Fibroblast of skin of scalp (primary cell): ENCODE measurements at places on chromosomes 16 and 17.

GRCh38 chr17:67015001-67015400 is 29.4 kb upstream of the CACNG1 start:
- no peak for DNase-seq

DNA sequence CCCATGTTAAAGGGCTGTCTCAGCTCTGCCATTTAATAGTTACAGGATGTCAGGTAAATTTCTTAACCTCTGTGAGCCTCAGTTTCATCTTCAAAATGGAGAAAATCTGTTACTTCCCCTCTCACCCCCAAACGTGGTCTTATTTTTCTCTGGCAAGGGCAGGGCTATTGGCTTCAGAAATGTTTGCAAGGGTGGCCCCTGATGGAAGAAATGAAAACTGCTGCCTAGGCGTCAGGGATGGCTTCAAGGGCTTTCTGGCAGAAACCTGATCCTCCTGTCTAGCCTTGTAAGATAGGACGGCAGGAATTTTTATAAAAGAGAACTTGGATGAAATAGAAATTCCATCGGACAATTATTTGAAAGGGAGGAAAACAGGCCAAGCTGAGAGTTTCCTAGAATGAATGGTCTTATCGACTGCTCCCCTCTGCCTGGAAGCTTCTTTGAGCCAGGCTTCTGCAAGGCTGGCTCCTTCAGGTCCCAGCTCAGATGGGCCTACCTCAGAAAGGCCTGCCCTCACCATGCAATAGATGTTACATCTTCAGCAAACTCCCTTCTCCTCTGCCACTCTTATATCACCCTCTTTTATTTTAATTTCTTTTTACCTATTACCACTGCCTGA is 43.0 kb upstream of the TANGO6 start:
- peak; percentile 91 for DNase-seq

- peak; percentile 39 for DNase-seq
Measured at GRCh38 chr17:64358261-64358788, 32.3 kb downstream of the PECAM1 start.

DNA sequence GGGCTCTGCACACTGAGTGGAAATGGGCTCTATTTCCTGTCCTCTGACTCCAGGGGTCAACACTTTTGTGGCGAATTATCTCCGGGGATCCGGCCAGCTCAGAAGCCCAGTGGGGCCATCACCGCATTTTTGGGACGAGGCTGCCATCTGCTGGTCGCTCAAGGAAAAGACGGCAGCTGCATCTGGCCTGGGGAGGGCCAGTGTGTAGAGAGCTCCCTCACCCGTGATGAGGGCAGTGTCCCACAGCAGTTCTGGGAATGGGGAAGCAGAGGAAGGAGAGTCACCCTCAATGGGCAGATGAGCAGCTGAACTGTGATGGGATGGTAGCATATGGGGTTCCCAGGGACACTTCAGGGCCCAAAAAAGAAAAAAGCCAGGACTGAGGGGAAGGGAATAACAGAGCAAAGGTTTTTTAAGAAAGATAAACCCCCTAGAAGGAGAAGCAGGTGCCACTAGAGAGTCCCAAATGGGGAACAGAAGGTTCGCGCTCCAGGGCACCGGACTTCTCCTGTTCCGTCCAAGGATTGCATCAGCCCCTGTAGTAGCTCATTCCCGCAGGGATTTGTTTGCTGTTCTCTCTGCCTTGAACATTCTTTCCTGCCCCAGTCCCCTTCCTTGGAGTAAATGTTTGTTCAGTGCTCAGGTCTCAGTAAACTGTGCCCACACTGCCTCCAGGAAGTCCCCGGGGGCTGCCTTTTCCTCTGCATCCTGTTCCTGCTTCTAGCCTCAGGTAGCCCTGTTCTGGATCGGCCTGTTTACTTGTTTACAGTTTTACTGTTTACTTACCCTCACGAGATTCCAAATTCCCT is 9.3 kb upstream of the ABCC12 start:
- peak; percentile 80 for DNase-seq

DNA sequence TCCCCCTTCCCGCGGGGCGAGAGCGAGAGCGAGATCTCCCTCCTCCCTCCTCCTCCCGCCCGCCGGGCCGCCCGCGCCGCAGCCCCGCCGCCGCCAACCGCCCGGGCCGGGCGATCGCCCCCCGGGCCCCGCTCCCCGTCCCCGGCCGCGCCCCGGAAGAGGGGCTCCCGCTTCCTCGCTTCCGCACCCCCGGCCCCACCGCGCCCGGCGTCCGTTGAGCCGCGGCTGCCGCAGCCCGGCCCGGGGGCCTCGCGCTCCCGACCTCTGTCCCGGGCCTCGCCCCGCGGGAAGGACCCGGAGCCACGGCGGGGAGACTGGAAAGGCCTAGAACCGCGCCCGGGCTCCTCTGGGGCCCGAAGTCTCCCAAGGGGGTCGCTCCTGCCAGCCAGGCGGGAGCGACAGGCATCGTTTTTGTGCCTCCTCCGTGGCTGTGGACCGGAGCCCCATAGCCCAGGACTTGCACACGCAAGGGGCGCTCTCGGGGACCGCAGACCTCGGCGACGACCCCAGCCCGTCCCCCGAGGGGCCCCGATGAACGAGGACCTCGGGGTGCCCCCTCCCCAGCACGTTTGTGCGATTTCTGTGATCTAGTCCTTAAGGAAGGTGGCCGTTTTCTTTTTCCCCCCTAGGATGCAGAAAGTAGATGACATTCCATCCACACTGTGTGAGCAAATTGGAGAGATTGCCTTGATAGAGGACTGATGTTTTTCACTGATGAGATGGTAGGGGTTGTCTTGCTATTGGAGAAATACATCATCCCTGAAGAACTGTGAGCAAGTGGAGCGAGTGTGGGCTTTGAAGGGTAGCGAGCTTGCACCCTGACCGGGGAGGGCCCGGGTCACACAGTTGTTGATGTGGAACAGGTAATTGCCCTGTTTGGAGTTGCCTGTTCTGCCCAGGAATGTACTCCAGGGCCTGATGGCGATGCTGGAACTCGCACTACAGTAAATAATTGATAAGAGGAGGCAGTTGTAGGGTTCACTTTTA is 611 bp downstream of the BANP start:
- DNase-seq, result no peak

GRCh38 chr17:3985846-3986245 is 21.6 kb upstream of the ATP2A3 start:
- DNase-seq, result no peak

DNA sequence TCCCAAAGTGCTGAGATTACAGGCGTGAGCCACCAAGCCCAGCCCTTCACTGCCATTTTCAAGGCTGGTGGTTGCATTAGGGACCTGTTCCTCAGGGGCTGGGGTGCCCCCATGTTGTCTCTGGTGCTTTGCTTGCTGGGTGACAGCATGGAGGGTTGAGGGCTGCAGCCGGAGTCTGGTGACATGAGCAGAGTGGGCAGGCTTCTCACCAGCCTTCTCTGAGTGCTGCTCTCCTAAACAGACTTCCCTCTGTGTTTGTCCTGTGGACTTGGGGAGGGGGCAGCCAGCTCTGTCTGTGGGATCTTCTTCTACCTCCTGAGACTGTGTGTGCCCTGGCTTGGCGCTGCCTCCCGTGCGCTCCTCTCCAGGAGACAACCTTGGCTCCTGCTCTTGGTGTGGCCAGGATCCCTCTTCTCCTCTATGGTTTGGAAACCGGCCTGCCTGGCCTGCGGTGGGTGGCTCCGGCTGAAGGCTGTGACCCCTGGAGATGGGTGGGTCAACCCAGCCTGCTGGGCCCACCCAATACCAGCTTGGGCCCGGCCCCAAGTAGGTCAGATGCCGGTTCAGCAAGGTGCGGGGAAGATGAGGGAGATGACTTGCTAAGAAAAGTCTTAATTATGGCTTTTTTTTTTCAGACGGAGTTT is 72.1 kb downstream of the PDPK1 start:
- no peak for DNase-seq

- peak; percentile 50 for DNase-seq
Measured at GRCh38 chr16:79598348-79599181, 2.0 kb downstream of the MAF start.

- peak; percentile 31 for DNase-seq
Measured at GRCh38 chr17:6831661-6832263, at the start of gene TEKT1. Gene TEKT1, minus strand, starts transcription at chr17:6831729. Its CDS starts 1,353 bp downstream, at chr17:6830376.

GRCh38 chr16:56980201-56980535 is 9.2 kb upstream of the NLRC5 start:
- no peak for DNase-seq

DNA sequence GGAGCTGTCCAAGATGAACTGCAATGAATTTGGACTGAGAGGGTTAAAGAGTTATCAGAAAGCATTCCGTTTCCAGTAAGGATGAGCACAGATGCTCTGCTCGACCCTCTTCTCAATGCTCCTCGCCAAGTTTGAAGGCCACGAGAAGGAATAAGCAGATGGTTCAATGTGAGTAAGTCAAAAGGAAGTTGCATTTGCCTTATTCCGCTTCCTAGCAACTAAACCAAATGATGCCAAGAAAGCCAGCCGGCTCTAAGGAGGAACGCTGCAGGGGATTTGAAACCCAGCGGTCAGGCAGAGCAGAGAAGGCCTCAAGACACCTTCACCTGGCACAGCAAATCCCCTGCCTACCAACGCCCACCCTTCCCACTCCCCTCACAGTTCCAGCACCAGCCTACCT is 52.1 kb upstream of the CNEP1R1 start:
- DNase-seq, result no peak

- peak; percentile 16 for DNase-seq
Measured at GRCh38 chr17:44502598-44503146, 534 bp downstream of the GPATCH8 start.

DNA sequence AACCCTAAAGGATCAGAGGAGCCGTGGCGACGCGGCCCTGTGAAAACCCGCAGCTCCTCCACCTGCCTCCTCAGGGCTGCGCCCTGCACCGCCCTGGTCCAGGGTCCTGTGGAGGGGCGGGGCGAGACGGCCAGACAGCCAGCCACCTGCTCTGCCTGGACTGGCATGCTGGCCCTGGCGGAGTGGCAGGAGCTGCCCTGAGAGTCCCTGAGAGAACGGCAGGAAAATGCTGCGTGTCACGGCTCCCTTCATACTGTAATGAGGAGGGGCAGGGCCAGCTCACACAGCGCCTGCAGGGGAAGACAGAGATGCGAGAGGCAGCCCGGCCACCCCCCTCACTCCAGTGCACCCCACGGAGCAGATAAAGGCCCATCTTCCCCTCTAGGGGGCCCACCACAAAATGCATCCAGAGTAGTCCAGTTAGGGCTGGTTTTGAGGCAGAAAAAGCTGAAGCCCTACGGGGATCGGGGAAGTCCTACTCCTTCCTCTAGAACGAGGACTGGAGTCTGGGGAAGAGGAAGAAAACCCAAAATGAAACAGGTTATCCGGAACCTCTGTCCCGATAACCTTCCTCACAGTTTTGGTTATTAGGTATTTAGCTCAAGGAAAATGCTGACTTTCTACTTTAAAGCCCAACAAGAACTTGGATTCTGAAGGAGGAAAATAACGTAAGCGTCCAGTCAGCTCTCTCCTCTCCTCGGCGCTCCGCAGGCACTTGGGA is 97.6 kb upstream of the DNAH17 start:
- no peak for DNase-seq

GRCh38 chr17:60231691-60232090 is 81.9 kb downstream of the CA4 start:
- DNase-seq, result peak; percentile 29

- DNase-seq, result no peak
Measured at GRCh38 chr16:1773703-1774447, 941 bp upstream of the MRPS34 start.

DNA sequence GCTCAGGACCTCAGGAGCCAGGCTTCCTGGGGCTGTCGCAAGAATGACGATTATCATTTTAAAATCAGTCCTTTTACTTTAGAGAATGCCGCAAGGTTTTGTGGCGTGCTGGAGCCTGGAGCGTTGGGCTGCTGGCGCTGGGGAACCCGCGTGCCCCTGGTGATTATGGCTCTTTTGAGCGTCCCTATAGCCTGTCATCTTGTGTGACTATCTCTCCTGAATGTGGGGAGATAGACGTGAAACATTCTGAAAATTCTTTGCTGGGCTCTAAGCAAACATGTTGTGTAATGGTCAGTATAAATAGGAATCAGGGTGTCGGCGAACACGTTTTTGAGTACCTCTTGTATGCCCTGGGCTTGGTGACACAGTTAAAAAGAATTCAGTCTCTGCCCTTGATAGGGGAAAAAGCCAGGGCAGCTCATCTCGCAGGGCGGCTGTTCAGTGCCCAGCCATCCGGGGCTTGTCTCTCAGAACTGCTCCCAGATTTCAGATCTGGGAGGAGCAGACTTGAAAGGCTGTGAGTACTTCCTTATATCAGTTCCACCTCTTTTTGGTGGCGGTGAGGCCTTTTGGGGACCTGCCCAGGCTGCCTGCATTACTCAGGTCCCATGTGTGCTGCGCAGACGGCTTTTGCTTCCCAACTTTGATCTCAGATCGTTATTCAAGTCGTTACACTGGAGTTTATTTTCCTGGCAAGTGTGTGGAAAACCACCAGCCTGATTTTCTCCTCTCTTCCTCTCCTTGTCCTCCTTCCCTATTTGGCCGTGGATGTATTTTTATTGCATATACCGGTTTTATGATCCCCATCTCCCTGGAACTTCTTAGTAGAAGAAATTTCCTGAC is 973 bp downstream of the SLC7A6 start:
- peak; percentile 79 for DNase-seq

DNA sequence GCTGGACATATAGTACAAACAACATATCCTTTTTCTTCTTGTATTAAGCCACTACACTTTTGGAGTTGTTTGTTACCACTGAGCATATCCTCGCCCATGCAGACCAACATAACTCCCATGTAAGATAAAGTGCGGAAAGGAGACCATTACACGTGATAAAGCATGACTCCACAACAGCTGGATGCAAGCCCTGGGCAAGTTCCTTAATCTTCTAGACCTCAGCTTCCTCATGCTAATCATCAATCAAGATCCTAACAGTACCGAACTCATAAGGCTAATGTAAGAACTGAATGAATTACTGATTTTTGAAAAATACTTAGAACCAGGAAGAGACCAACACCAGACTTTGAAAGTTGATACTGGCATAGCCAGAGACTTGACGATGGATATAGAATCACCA is 47.0 kb upstream of the GSG1L start:
- DNase-seq, result no peak

- no peak for DNase-seq
Measured at GRCh38 chr17:16623282-16623681, 30.4 kb downstream of the ZNF624 start.

DNA sequence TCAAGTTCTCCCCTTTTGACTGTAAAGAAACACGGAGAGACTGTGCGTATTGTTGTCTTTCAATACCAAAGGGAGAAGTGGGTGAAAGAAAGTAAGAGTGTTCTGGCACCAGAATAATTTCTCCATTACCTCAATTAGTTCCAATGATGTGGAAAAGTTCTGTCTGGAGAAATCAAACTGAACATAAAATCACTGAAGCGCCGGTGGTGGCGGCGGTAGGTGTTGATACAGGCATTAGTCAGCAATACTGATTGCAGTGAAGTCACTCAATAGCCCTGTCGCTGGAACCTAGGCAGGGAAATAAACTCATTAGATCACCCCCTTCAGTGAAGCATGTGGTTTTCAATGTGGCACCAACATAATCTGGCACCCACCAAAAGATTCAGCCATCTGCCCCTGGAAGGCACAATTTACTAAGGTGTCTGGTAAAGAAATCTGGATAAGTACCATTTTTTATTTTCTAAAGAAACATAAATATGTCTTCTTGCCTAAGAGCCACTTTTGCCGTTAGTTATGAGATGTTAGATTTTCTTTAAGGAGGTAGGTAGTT is 274.2 kb upstream of the SOX9 start:
- DNase-seq, result no peak
